ENCODE measurements at places on chromosomes 6 and 20.

GRCh38 chr6:33658982-33659689 is 38.0 kb downstream of the ITPR3 start:
- no peak for DNase-seq

DNA sequence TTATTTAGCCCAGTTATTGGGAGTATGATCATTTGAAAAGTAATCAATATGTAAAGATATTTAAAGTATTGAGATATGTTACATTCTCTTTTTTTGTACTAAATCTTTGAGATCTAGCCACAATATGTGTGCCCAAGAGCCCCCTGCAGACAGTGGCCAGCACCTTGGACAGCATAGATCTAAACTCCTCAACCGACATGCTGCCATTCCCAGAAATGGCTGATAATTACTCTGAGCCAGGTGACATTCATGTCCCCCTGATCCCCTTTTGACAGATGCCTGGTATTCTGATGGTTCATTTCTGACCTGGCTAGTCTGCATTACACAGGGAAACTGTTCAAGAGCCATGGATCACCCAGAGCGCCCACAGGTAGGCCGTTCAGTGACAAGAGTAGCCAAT is 177.1 kb downstream of the ZDHHC14 start:
- no peak for DNase-seq

DNA sequence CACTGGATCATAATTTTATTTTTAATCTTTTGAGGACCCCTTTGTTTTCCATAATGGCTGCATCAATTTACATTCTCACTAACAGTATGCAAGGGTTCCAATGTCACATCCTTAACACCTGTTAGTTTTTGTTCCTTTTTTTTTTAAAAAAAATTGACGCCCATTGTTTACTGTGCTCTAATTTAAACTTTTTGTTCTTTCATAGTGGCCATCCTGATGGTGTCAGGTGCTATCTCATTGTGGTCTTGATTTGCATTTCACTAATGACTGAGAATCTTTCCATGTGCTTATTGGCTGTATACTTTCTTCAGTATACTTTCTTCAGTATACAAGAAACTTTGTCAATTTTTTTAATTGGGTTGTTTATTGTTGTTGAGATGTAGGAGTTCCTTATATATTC is 347.0 kb downstream of the RNGTT start:
- DNase-seq = no peak

DNA sequence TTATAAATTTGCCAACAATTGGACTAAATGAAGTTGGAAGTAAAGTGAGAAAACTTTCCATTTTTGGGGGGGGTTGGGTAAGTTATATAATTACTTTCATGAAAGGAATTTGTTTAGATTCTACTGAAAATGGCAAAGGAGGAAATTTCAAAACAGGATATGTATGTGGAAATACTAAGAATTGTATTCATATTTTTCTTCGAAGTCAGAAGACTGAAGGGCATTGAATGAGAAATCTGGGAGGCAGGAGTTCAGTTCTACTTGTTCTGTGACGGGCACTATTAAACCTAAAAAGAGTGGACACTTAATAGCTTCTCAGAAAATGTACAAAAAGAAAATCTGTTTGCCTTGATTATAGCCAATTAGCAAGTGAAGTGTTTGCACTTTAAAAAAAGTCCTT is 114.7 kb downstream of the PRIM2 start:
- no peak for DNase-seq

- DNase-seq = no peak
Observed at GRCh38 chr6:154732538-154733182, 556 bp upstream of the SCAF8 start.

DNA sequence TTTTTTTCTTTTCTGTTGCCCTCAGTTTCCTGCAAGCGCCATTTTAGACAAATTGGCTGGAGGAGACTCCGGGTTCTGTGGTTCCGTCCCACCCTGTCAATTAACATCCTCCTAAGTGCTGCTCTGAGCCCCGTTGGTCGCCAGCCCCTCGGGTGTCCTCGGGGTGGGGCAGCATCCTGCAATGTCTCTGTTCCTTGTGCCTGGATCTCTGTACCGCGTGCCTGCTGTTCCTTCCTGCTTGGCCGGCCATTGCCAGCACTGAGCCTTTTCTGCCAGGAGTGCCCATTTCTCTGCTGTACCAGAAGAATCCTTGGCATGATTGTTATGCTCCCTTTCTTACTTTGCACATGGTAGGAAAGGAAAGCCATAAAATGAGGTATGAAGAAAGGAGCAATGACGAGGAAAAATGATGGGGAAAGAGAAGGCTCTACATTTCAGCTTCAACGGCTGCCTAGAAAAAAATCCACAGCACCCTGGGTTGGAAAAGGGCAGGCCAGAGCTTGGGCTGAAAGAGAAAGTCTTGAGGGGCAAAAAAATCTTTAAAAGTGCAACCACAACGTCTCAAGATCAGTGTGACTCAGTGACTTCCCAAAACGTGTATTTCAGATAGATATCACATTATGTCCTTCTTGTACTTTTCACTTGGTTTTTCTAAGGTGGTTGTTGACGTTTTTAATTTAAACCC is 256.7 kb downstream of the CLIC5 start:
- no peak for DNase-seq

- DNase-seq = peak; percentile 74
Observed at GRCh38 chr6:36120979-36121786, 9.1 kb upstream of the MAPK13 start.

GRCh38 chr6:22444330-22444729 is 125.0 kb upstream of the HDGFL1 start:
- DNase-seq = no peak

GRCh38 chr6:25831532-25832306 is at the start of gene SLC17A1:
Gene SLC17A1 (minus strand): TSS chr6:25832052. CDS start chr6:25830557, 1,495 bp downstream.
- DNase-seq = no peak

- no peak for DNase-seq
Observed at GRCh38 chr20:45917790-45918141, 5.8 kb upstream of the PLTP start.

- DNase-seq = peak; percentile 75
Observed at GRCh38 chr6:42390228-42390934, 61.3 kb downstream of the TRERF1 start.

GRCh38 chr20:25287631-25288290 is 39.9 kb downstream of the PYGB start:
- no peak for DNase-seq

DNA sequence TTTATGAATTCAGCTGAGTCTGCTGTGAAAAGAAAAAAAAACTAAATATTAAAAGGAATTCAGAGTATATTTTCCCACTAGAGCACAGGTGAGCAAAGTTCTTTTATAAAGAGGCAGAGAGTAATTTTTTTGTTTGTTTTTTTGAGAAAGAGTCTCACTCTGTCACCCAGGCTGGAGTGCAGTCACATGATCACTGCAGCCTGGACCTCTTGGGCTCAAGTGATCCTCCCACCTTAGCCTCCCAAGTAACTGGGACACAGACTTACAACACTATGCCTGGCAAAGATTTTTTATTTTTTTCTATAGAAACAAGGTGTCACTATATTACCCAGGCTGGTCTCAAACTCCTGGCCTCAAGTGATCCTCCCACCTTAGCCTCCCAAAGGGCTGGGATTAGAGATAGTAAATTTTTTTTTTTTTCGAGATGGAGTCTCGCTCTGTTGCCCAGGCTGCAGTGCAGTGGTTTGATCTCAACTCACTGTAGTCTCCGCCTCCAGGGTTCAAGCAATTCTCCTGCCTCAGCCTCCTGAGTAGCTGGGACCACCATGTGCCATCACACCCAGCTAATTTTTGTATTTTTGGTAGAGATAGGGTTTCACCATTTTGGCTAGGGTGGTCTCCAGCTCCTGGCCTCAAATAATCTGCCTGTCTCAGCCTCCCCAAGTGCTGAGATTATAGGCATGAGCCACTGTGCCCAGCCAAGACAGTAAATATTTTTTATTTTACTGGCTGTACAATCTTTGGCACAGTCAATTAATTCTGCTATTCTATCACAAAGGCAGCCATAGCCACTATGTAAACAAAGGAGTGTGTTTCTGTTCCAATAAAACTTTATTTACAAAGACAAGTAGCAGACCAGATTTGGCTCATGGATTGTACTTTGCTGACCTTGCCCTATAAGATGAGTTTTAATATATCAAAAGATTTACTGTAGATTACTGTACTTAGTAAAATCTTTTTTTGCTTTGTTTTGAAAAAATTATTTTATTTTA is 14.5 kb upstream of the B4GALT5 start:
- no peak for DNase-seq

- no peak for DNase-seq
Observed at GRCh38 chr6:106628658-106629102, 618 bp downstream of the RTN4IP1 start.

DNA sequence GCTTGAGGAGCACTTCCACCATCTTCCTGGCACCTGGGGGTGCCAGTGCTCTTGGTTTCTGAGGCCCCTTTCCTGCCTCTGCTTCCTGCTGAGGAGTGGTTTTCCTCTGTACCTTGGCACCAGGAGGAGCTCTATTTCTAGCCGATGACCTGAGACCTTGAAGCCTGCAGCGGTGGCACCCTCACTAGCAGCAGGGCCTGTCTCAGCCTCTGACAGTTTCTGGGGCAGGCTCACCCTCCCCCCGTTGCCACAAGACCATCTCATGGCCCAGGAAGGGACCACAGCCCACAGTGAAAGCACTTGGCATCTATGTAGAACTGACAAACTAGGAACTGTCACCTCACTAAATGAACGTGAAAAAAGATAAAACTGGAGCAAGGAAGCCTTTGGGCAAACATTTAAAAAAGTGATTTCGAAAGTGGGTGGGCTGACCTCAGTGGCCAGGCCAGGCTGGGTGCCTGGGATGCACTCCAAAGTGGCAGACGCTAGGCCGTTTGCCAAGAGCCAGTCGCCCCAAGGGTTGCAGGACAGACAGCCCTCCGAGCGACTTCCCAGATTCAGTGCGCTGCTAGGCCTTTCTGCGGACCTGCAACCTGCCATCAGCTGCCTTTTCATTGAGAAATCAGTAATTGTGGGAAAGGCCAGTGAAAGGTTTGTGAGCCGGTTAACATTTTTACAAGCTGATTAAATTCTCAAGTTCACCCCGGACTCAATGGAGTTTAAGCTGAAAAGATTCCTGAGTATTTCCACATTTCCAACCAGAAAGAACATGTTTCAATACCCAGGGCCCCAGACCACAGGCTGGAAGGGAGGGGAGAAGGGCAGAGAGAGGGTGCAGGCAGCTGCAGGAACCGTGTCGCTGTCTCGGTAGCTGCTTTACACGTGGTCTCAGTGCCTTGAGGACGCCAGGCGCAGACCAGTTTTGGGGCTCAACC is 303.7 kb downstream of the ESR1 start:
- DNase-seq = no peak

DNA sequence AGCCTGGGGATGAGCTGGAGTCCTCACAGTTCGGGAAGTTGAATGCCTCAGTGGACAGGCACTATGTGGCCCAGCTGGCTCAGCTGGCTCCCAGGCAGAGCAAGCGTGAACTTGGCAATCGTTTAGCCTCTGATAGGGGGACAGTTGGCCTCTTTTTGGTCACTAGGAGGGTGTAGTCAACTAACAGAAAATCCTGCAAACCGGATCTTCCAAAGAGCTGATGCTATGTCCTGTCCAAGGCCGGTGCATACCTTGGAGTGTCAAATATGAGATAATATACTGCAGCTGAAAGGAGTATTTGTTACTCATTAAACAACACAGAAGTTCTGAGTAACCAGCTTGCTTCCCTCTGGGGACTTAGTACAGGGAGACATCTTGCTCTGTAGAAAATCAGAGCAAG is 126.2 kb upstream of the EXOC2 start:
- no peak for DNase-seq

DNA sequence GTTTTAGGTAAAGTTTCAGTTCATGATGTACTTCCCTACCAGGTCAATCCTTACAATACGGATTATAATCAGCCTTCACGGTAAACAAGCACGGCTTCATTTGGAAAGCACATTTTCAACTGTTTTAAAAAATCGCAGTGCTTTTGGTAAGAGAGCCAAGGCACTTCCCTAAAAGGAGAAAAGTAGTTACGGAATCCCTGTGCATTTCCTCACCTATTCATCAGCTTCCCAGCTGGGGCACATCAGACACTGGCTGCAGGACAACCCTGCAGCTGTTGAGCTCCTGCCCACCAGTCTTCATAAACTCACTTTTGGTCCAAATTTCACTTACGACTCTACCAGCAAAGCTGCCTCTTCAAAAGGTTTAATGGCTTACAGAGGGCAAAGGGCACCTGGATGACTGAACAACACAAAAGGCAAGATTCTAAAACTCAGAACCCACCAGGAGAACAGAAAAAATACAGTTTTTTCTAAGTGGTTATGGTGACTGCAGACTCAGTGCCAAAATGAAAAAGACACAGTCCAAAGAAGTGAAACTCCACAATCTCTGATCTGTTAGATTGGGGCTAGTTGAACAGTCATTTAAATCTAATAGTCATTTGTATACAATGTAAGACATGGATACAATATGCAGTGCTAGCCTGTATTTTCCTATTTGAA is 7.5 kb downstream of the SNX5 start:
- no peak for DNase-seq

DNA sequence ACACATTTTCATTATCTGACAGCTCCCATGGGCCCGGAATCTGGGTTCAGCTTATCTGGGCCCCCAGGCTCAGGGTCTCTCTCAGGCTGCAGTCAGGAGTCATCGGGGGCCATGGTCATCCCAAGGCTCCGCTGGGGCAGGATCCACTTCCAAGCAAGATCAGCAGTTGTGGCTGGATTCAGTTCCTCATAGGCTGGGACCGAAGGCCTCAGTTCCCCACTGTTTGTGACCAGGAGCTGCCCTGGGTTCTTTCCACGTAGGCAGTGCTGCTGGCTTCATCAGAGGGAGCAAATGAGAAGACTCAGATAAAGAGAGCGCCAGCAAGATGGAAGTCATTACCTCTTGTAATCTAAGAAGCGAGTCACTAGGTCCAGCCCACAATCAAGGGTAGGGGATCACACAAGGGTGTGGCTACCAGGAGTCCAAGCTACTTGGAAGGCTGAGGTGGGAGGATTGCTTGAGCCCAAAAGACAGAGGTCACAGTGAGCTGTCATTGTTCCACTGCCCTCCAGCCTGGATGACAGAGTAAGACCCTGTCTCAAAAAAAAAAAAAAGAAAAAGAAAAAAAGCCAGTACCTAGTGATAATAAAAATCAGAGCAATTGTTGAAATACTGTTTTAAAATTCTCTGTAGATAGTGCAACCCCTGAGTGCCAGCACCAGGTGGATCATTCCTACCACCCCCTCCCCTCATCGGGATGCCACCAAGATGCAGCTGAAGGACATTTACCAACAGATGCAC is 162.7 kb downstream of the NFATC2 start:
- DNase-seq = no peak

DNA sequence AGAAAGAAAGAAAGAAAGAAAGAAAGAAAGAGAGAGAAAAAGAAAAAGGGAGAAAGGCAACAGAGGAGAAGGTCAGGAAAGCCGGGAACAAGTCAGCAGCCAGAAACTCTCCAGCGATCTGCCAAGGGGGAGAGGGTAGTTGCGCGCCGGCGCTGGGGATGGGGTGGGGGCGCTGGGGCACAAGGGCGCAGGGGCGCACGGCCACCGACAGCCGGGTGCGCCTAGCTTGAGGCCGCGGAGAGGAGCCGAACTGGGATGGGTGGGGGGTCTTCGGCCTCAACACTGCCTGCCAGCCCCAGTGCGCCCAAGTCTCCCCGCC is 533 bp upstream of the RSPO3 start:
- DNase-seq = no peak

GRCh38 chr20:59448851-59449444 is 148.5 kb downstream of the EDN3 start:
- DNase-seq = no peak
